ENCODE measurements at places on chromosomes 4 and X.

GRCh38 chr4:111453216-111453615, 692.0 kb upstream of the FAM241A start:
- no peak for DNase-seq

DNA sequence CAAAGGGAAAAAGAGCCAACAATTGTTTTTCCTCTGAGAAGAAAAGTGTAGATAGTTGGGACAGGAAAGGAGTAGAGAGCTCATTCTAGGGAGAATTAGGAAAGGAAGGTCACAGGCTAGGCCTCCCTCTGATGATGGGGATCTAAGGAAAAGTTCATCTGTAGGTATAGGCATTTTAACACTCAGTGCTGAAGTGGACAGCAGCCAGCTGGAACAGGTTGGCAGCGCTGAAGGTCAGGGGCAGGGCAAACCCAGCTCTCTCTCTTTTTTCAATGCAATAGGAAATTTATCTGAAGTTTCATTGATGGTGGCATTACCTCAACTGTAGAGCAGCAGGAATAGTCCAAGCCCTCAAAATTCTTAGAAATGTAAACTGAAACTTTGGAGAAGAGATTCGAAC, 98.5 kb upstream of the ETNPPL start:
- DNase-seq, result peak; percentile 10

- no peak for DNase-seq
Measured at GRCh38 chr4:43471950-43472349, 579.4 kb downstream of the GRXCR1 start.

DNA sequence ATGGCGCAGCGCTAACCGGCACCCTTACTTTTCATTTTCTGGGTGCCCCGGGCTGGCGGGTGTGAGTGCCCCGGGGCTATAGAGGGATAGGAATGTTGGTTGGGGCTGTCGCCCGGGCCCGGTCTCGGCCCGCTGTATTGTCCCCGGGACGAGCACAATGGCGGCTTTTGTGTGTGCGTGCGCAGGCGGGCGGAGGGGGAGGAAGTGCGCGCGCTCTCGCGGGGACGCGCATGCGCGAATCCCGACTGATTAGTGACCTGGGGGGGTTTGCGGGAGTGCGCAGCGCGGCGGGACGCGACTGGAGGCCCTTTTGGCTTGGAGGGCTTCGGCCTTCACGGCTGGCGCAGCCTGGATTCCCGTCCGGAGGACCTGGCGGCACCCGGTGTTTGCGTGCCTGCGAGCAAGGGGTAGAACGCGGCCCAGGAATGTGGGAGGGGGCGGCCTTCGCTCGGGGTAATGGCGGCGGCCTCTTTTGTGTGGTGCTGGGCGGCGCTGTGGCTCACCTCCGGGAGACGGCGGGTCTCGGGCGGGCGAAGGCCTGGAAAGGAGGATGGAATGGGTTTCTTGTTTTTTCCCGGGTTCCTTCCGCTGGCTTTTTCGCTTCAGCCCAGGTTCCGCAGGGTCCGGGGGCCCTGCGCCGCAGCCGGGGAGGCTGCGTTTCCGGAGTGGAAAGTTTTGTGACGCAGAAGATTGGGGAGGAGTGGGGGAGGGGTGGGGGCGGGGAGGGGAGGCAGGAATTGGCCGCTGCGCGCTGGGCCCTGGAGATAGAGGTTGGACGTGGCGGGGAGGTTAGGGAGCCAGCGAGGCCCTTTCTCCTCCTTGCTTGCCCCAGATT, 618 bp downstream of the DDX3X start:
- DNase-seq, result no peak

DNA sequence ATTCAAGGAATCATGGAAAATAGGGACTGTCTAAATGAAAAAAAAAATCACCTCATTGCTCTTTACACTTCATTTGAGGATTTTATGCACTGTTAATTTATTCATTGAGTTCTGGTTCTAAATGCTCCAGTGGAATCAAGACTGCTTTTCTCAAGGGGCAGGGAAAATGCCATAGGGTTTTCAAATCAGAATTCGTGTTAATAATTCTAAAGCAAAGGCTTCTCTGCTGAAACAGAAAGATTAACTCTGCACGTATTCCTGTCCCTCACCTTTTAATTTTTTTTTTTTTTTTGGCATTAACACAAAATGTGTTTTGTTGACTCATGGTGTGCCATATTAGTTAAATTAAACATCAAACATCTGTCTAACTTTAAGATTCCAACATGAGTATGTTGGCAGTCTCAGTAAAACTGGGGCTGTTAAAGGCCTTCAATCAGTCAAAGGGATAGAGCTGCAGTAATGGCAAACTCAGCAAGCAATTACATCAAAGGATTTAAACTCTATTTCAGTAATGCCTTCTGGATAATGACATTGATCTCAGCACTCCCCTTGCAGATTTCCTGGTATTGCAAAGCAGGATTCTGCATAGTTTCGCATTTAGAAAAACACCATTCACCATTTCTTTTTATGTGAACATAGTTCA, 878.1 kb downstream of the RAPGEF2 start:
- DNase-seq, result no peak

DNA sequence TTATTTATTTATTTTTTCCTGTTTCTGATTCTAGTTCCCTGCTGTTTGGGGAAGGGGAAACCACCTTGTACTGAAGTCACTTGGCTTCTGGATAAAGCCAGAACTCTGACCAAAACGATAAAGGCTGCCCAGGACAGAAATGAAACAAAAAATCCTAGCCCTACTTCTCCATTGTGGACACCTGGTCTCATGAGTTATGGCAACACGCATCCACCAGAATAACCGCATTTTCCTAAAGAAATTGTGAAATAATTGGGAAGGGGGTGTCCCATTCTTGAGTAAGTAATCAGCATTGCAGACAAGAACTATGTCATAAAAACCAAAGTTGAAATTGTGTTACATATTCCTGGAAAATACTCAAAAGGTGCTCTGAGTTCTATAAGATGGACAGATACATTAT, 42.1 kb downstream of the SLC9A7 start:
- no peak for DNase-seq
